ENCODE measurements at places on chromosomes 4 and X. TPM values are rescaled to one million over a fixed set of nuclear protein-coding genes. Genes with fewer than 3 reads are reported as not detected.

DNA sequence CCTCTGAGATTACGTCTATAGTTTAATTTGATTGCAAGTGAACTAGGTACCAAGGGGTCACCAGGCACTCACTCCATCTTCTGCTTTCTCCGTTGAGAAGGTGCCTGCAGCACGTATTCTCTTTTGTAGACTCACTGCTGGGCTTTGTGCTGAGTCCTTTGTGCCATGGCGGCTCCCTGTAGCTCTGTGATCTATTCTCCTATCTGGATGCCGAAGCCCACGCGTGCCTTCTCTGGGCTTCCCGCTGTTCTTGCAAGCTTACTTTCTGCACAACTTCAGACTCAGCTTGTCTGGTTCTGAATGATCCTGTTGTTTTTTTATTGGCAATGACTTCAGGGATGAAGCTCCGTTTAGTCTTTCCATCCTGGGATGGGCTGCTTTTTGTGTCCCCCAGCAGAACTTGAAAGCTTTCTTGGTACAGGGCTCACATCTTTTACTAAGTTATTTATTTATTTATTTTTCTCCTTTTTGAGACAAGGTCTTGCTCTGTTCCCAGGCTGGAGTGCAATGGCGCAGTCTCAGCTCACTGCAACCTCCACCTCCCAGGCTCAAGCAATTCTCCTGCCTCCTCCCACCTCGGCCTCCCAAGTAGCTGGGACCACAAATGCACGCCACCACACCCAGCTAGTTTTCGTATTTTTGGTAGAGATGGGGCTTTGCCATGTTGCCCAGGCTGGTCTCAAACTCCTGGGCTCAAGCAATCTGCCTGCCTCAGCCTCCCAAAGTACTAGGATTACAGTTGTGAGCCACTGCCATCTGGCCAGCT lies 100.9 kb upstream of the NKX1-1 start:
- no peak for DNase-seq

Gene FGFR3
- 2.0 TPM for total RNA-seq

Gene SLC30A9
- total RNA-seq, result 34.4 TPM

Gene SYN1
- 0.98 TPM for total RNA-seq

Gene PRDM8
- 44.2 TPM for total RNA-seq

Data from esophagus muscularis mucosa (tissue), 4 donors.